Nephron progenitor cell (in vitro differentiated cells): ENCODE measurements at places on chromosomes 13 and 19.

DNA sequence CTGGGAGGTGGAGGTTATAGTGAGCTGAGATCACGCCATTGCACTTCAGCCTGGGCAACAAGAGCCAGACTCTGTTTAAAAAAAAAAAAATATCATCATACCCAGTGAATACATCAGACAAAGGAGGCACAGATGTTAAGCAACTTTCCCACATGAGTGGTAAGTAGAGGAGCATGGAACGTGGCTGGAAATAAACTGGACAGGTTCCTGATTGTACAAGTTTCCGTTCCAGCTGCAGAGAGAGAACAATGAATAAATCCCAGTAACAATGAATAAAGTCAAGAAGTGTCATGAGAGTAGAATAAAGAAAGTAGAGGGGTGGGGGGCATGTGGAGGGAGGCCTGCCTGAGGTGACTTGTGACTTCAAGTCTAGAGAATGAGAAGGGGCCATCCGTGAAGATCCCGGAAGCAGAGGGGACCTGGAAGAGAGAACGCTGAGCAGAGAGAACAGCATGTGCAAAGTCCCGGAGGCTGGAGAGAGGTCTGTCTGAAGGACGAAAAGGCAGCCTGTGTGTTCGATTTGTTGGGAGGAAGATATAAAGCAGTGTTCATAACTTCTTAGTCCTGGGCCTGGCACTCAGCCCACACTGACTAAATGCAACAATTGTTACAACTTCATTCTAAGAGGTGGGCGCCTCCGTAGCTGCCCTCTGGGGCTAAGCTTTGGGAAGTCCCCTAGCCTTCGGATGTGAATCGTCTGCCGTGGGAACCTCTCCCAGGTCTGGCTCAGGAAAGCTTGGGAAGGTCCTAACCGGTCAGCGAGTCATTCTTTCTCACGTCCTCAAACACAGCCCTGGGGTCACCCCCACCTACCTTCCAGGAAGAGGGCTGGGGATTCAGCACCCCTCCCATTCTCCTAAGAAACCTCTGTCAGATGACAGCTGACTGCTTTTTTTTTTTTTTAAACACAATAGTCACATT is 15.3 kb upstream of the ARHGEF18 start:
- no peak overlapping the region for H3K4me3 ChIP-seq
- no peaks in the 10 kb centered on the region for H3K4me1 ChIP-seq
- H3K27ac ChIP-seq = no peak overlapping the region
- peaks cover 24% of the 10 kb centered on the region for H3K27me3 ChIP-seq

DNA sequence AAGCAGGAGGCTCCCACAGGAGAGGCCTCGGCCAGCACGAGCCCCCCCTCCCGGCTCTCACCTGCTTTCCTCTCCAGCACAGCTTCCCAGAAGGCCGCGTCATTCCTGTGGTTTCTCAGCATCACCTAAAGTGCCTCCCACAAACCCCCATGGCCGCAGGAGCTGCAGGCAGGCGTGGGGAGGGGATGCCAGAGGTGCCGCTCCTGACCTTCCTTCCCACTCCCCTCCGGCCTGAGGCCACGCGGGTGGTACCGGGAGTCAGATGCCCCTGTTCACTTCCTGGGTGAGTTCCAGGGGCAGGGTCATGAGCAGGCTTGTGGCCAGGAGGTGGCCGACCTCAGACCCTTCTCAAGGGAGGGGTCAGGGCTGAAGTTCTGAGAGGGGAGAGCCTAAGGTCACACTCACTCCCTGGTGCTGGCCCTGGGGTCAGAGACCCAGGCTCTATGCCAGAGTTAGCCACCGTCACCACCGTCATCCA is 14.4 kb upstream of the NPAS1 start:
- H3K36me3 ChIP-seq = peaks cover 37% of the 10 kb centered on the region
- peaks cover 20% of the 10 kb centered on the region for H3K4me1 ChIP-seq
- peaks cover 4% of the 10 kb centered on the region for H3K27me3 ChIP-seq
- H3K4me3 ChIP-seq = no peak overlapping the region
- peak overlapping the region; percentile 54 for H3K27ac ChIP-seq

DNA sequence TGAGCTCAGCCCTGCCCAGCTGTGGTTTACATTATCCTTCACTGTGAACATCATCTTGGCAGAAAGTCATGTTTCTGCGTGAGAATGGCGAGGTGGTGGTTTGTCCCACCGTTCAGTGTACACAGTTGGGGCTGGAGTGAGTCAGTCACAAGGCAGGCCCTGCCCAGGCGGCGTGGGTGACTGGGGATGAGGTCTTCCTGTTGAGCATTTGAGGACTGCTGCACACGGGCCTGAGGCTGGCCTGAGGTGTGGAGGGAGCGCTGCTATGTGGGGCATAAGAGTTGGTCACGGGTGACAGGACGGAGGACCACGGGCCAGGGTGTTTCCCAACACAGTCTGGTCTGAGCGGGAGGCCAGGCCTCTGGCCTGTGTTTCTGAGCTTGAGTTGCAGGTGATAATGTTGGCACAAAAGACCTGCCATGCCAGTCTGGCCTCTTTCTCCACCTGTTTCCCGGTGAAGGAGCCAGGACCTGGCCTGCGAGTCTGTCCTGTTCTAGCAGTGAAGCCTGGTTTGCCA is 13.4 kb upstream of the C19orf33 start:
- H3K4me1 ChIP-seq = peaks cover 47% of the 10 kb centered on the region
- peaks cover 21% of the 10 kb centered on the region for H3K36me3 ChIP-seq
- no peak overlapping the region for H3K4me3 ChIP-seq
- no peaks in the 10 kb centered on the region for H3K27me3 ChIP-seq
- DNase-seq = no peak

- peaks cover 3% of the 10 kb centered on the region for H3K4me1 ChIP-seq
- peaks cover 45% of the 10 kb centered on the region for H3K27me3 ChIP-seq
- no peak overlapping the region for H3K27ac ChIP-seq
- H3K4me3 ChIP-seq = no peak overlapping the region
- DNase-seq = peak; percentile 47
These were observed 140.4 kb downstream of the TEX29 start for GRCh38 chr13:111460548-111461444.

- no peak overlapping the region for H3K27ac ChIP-seq
- H3K4me1 ChIP-seq = peaks cover 17% of the 10 kb centered on the region
- H3K36me3 ChIP-seq = peaks cover 9% of the 10 kb centered on the region
- DNase-seq = peak; percentile 93
- H3K27me3 ChIP-seq = peaks cover 21% of the 10 kb centered on the region
These were observed 8.6 kb upstream of the NUP62 start for GRCh38 chr19:49937750-49938381.

GRCh38 chr13:66014771-66015170 is 1215.4 kb downstream of the PCDH9 start:
- no peaks in the 10 kb centered on the region for H3K36me3 ChIP-seq
- H3K4me1 ChIP-seq = no peaks in the 10 kb centered on the region
- no peak for DNase-seq
- H3K27me3 ChIP-seq = peaks cover 11% of the 10 kb centered on the region

- H3K27ac ChIP-seq = no peak overlapping the region
- no peaks in the 10 kb centered on the region for H3K36me3 ChIP-seq
- H3K4me3 ChIP-seq = no peak overlapping the region
These were observed 26.9 kb upstream of the IGFL4 start for GRCh38 chr19:46067691-46068090.
